ENCODE measurements at places on chromosomes 7 and 10. TPM values are rescaled to one million over a fixed set of nuclear protein-coding genes. Genes with fewer than 3 reads are reported as not detected.

GOLGA7B gene
- total RNA-seq: under 0.01 TPM

RTKN2 gene
- total RNA-seq: 0.89 TPM

DCLRE1C gene
- total RNA-seq: 6.6 TPM

CTNNA3 gene
- not detected for total RNA-seq

SMO gene
- total RNA-seq: 17.8 TPM

ZNF804B gene
- not detected for total RNA-seq

ZYX gene
- 183 TPM for total RNA-seq

CHN2 gene
- under 0.01 TPM for total RNA-seq

Measured in bronchus fibroblast of lung (primary cell).